ENCODE measurements at places on chromosomes 6 and 20.

DNA sequence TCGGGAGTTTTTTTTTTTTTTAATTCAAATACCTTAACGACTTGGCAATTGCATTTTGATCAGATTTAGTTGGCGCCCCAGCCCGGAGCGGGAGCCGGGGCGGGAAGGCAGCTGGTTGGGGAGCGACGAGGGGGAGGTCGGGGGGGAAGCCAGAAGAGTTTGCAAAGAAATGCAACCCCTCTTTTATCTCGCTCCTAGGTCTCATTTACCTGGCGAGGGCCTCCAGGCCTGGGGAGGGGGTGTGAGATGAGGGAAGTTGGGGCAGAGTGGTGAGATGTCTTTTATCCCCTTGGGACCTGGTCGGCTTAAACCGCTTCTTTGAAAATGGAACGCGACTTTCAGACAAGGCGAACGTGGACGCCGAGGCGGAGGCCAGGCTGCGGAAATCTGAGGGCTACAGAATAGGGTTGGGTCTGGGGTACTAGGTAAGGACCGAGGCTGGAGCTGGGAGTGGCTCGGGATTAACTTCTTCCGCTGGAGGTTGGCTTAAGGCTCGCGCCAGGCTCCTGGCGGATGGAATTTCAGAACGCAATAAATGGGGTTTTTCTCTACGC, 40.3 kb downstream of the NCR2 start:
- no peak for DNase-seq

DNA sequence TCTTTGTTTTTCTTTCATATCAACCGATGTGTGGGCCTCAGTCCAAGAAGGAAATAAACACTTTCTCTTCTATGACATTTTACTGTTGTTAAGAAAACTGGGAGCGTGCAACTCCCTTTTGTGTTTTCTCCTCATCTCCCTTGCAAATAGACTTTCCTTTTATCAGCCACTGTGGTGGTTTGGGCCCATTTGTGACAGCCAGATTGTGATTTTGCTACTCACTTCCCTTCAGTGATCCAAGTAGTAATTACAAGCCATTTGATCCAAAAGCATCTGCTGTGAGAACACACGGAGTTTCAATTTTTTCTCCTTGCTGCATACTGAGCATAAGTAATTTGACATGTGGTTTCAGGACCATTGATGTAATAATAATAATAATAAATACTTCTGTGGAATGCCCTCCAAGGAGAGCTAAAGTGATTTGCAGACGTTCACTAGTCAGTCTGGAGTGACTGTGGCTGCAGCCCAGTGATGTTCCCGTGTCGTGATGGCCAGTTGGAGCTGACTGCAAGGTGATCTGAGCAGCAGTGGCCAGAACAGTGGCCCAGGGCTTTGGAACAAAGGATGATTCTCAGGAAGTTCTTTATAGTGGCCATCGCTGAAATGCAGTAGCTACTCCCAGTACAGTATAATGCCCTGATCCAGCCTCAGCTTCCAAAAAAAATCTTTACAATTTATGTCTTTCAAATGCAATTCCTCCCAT, 91.9 kb upstream of the CLDN20 start:
- DNase-seq, result no peak

DNA sequence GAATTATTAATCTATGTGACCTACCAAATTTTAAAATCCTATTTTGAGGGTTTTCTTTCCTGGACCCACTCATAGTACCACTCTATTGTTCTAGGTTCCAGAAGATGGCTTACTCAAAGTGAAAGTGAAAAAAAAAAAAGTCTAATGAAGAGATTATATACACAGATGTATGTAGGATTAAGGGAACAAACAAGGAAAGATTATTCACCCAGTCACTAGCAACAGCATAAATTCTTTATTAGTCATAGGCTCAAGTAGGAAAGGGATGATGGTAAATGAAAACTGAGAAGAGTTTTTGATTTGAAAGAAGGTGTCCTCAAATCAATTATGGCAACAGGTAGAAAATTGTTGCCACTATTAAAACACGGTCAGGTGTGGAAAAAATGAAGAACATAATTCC, 923.7 kb downstream of the TBC1D32 start:
- DNase-seq, result no peak

GRCh38 chr6:142867988-142868812, 76.8 kb downstream of the HIVEP2 start:
- no peak for DNase-seq

DNA sequence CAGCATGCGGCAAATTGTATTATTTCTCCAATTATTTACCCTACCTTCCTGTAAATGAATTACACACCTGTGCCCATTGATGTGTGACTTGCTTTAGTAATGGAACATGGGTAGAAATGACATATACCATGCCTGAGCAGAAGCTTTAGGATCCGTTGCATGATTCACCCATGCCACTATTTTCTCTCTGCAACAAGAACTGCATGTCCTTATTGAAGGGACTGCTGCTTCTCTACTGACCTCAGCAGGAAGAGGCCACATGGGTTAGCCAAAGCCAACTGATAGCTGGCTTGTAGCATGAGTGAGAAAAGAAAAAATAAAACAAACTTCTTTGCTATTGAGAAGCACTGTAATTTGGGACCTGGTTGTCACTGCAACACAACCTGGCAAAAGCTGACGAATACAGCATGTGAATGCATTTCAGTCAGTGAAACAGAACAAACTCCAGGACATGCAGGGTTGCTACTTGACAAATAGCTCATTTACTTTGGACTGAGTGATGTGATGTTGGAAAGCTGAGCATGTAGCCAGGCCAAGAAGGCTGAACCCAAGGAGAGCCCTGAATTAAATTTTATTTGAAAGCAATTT, 99.2 kb downstream of the BCAS1 start:
- no peak for DNase-seq

GRCh38 chr6:20670750-20671149, 136.5 kb downstream of the CDKAL1 start:
- DNase-seq, result no peak

GRCh38 chr20:37615340-37616109, 78.3 kb upstream of the CTNNBL1 start:
- DNase-seq, result peak; percentile 46

DNA sequence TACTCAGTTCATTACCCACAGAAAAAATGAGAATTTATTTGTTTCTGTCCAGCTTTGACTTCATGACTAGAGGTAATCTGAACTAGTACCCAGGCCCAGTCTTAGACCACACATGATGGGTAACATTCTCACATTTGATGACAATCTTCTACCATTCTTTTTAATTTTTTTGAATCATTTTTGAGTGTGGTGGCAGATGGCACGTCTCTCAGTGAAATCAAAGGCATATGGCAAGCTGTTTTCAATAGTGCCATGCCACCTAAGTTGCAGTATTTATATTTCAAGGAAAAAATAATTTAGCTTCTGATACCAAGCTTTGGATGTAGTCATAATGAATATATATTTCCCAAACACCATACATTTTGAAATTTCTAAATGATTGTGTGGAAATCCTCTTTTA, 88.8 kb upstream of the HS3ST5 start:
- DNase-seq, result no peak

DNA sequence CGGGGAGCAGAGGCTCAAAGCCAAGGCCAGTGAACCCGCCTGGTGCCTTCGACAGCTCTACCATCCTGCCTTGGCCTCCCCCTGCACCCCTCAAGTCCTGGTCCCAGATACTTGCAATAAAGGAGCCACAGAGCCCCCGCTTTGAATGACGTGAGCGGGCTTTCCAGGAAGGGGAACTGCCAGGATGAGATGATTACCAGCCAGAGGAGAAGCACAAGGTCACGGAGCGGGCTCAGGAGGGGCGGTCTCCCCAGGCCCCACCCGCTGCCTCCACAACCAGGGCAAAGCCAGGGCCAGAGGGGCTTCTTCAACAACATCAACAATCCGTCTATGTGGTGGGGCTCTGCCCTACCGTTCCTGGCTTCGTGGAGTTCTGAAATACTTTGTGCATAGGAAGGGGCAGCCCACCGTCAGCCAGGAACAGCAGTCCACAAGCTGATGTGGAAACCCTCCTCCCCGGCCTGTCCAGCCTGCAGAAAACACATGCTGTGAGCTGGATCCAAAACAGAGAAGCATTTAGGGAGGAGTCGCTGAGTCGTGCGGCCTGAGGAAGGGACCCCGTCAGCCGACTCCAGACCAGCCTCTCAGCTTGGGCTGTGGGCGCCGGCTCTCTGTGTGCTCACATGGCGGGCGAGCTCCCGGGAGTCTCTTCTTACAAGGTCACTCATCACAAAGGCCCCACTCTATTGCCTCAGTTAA, 392.5 kb downstream of the CDH4 start:
- no peak for DNase-seq

- DNase-seq, result no peak
These were observed 411.7 kb upstream of the SOX4 start for GRCh38 chr6:21181866-21182265.

DNA sequence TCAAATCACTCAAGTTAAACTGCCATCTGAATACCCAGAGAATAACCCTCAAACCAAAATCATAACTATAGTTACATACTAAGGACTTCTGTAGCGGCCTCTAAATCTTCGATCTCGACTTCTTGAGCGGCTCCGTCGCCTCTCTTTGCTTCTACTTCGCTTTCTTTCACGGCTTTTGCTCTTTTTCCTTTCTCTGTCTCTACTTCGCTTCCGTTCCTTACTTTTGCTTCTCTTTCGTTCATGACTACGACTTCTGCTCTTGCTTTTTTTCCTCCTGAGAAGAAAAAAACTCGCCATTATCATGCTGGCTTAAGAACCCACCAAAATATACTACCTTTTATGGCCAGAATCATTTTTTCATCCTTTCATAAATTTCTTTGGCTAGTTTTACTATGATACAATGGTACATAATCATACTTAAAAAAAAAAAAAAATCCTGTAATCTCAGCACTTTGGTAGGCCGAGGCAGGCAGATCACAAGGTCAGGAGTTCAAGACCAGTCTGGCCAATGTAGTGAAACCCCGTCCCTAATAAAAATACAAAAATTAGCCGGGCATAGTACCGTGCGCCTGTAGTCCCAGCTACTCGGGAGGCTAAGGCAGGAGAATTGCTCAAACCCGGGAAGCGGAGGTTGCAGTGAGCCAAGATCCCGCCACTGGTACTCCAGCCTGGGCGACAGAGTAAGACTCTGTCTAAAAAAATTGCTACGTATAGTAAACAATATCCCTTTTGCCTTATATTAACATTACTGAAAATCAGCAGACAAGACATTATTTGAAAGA, 10.0 kb downstream of the RBM39 start:
- no peak for DNase-seq

DNA sequence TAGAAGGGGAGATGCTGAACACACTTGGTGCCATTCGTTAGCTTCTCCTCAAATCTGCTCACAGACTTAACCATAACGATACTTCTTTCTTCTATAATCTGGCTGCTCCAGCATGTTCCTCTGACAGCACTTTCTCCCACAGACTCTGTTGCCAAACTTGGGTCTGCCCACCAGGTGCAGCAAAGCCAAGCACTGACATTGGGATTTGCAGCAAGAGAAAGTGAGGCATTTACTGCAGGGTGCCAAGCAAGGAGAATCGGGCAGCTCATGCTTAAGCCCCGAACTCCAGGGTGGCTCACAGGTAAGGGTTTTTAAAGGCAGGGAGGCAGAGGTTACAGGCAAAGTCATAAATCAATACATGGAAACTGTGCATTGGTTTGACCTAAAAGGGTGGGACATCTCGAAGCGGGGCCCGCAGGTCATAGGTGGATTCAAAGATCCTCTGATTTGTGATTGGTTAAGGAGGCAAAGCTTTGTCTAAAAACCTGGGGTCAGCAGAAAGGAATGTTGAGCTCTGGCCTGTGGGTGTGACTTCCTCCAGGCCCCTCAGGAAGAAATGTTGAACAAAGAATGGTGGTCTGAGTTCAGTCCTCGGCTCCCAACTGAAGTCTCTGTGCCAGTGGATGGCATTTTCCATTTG, 25.1 kb upstream of the PNPLA1 start:
- DNase-seq, result no peak

DNA sequence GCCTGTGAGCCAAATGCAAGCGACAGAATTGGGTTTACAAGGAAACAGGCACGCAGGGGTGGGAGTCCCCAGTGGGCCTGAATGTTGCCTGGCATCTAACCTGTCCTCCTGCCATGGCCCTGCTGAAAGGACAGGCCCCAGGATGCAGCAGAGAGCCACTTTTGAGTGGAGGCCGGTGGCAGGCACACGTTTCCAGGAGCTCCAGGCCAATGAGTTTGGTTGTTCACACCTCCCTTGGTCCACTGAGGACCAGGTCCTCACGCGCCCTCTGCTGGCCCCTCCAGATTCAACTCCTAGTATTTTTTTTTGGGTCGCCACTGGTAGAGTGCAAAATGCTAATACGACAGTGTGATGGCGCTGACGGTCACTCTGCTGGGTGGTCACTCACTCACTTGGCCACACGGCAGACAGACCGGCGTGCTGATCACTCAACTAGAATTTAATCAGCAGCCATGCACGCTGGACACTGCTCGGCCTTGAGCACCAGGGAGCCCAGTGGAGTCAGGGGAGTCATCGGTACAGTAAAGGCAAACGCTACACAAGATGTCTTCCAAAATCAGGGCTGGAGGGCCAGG, 81.7 kb upstream of the NFATC2 start:
- DNase-seq, result peak; percentile 69

DNA sequence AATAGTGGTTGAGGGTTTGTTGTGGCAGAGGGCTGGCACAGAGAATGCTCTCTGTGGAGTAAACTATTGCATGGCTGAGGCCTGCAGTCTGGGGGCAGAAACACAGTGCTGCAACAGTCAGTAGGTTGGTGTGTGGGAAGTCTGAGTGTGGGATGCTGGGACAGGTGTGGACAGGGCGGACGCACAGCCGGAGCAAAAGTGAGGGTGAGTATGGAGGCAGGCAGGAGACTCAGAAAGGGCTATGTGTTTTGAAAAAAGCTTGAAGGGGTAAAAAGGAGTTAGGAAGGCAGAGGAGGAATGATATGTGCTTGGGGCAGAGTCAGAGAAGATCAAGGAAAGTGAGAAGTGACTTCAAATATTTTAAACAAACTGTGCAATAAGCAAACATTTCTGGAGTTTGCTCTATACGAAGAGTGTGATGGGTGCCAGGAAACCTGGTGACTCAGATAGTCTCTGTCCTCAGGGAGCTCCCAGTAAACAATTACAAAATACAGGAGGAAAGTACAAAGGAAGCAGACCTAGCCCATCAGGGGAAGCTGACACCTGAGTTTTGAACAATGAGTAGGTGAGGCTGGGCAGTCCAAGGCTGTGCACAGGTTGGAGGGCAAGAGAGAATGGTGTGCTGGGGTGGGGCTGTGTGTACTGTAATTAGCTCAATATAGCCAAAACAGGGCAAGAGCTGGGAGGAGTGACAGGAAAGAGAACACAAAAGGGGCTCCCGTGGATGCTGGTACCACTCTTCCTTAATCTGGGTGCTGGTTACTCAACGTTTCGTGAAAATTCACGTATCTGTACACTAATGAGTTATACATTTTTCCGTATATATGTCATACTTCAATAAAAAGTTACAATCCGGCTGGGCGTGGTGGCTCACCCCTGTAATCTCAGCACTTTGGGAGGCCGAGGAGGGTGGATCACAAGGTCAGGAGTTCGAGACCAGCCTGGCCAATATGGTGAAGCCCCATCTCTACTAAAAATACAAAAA, 55.2 kb downstream of the PIGU start:
- DNase-seq, result no peak

GRCh38 chr20:49896204-49896603, 19.1 kb downstream of the SPATA2 start:
- DNase-seq, result no peak

- DNase-seq, result no peak
These were observed 466.6 kb upstream of the JAG1 start for GRCh38 chr20:11140359-11140758.

- no peak for DNase-seq
These were observed 25.7 kb downstream of the BPIFB1 start for GRCh38 chr20:33308668-33309067.

All from stimulated activated CD4-positive, alpha-beta T cell treated with anti-CD3 and anti-CD28 coated beads, Interleukin-4, amount 100 ng/mL, for 48 hours (primary cell).